Left lung (tissue), 14 donors: ENCODE measurements at places on chromosomes 3 and 15.

DNA sequence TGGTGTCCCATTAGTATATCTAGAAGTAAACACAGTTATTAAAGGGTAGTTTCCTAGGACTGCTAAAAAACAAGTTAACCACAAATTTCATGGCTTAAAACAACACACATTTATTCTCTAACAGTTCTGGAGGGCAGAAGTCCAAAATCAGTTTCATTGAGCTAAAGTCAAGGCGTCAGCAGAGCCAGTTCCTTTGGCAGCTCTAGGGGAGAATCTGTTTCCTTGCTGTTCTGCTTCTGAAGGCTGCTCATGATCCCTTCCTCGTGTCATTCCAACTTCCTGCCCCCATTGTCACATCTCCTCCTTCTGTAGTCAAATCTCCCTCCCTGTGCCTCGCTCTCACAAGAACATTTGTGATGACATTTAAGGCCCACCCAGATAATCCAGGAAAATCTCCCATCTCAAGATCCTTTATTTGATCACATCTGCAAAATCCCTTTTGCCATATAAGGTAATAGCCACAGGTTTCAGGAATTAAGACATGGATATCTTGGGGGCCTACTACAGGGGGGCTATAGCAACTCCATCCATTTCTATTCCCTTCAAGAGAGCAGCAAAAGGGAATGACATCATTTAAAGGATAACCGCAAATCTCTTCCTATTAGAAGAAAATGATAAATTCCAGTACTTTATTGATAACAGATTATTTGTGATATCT, 50.1 kb downstream of the GPR176 start:
- DNase-seq = peak; percentile 55

- no peak for DNase-seq
These were observed 7.5 kb downstream of the OXTR start for GRCh38 chr3:8761866-8762265.

- peak; percentile 77 for DNase-seq
These were observed 646.4 kb upstream of the ADAMTS9 start for GRCh38 chr3:65334045-65334665.

GRCh38 chr3:42276141-42277132, 10.5 kb upstream of the CCK start:
- no peak for DNase-seq

- no peak for DNase-seq
These were observed 760.4 kb downstream of the ZPLD1 start for GRCh38 chr3:103195216-103195615.

DNA sequence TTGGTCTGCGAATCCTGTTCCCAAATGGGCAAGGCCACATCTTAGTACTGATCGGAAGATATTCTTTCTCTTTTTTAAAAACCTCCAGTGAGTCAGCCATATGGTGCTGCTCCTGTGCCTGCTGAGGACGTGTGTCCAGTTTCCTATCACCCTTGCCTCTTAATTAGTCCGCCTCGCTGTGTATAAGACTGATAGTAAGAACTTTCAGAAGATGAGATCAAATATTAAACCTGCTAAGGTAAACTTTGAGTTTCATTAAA, 612 bp downstream of the UBA5 start:
- DNase-seq = no peak

- peak; percentile 80 for DNase-seq
These were observed 37.3 kb upstream of the CDV3 start for GRCh38 chr3:133535971-133536881.

GRCh38 chr3:123658118-123658851, 73.4 kb upstream of the HACD2 start:
- DNase-seq = peak; percentile 78

GRCh38 chr3:121768452-121768851, 18.9 kb upstream of the GOLGB1 start:
- DNase-seq = no peak

DNA sequence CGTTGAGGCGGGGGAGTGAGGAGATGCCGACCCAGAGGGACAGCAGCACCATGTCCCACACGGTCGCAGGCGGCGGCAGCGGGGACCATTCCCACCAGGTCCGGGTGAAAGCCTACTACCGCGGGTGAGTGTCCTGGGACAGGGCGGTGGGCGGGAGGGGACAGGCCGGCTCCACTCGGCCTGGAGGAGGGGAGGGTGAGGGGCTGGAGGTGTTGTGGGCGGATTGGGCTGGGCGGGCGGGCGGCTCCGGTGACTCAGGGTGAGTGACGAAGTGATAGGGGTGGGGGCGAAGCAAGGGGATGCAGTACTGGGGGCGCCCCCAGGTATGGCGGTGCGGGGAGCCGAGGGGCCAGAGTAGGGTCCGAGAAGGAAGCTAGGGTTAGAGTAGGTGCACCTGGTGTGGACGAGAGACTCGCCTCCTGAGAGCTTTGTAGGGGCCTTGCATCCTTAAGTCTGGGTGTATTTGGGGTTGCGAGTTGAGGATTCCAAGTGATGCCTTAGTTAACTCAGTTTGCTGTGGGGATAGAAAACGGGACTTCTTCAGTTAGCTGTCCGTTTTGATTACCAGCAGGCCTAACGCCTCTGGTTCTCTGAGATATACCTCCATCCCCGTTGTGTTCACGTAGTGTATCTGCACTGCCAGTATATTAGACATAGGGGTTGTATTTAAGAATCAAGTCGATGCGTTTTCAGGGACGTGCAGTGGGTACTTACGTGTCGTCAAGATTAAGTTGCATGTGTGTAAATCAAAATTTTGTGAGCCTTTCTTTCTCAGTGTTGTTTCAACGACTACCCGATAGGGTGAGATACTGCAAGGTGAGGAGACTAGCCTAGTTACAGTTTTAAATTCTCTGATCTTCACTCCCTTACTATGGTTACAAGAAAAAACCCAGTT, 670 bp downstream of the PRKCI start:
- DNase-seq = peak; percentile 26

DNA sequence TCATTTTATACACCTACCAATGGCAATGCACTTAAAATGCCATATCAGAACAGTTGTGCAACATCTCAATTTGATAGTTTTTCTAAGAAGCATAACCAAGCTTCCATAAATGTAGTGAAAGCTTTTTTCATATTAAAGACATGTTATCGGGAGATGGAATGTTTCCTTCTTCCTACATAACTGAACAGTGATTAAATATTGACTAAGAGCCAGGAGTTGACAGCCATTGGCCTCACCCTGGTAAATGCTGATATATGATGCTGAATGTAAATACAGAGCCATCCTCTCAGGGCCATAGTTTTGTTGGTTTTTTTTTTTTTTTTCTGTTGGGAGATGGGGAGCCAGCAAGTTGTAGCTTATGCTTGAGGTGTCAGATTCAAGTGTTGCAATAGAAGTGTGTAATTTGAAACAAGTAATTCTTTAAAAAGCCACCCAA, 203.3 kb upstream of the IL12A start:
- DNase-seq = no peak

GRCh38 chr15:51131596-51132290, 37.0 kb upstream of the TNFAIP8L3 start:
- no peak for DNase-seq

DNA sequence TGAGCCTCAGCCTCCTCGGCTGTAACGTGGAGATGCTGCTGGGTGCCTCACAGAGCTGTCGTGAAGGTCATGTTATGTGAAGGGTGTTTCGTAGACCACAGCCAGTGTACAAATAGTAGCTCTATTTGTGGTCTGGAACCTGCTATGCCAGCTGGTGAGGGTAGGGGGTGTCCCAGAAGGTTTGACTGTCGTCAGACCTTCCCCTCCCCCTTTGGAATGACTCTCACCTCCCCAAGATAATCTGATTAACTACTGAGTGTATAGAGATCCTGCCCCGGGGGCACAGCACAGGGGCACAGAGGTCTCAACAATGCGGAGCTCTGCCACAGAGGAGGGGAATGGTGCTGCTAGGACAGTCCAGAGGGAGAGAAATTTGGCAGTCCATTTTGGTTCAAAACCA, 20.5 kb downstream of the FGD5 start:
- no peak for DNase-seq

GRCh38 chr3:124838963-124839362, 48.2 kb downstream of the ITGB5 start:
- DNase-seq = no peak

DNA sequence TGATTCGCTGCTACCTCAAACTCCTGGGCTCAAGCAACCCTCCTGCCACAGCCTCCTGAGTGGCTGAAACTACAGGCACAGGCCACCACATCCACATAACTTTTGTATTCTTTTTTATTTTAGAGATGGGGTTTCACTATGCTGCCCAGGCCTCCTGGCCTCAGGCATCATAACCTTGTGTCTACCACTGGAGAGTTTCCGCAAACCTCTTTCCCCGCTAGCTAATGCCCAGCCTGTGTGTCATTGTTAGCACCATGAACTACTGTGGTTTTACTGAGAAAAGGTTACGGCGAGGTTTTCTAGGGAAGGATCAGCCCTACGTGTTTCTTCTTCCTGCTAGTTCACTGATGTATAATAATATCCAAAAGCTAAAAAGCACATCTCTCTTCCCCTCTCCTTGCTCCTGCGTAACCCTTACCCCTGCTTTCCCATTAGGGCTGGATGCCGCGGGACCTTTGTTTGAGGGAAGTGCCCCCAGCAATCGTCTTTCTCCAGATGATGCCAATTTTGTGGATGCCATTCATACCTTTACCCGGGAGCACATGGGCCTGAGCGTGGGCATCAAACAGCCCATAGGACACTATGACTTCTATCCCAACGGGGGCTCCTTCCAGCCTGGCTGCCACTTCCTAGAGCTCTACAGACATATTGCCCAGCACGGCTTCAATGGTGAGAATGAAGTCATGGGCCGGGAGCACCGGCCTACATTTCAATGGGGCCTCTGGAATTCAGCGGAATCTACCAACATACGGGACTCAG, 113.7 kb downstream of the LIPC start:
- DNase-seq = no peak

- DNase-seq = no peak
These were observed 747.9 kb downstream of the ROBO1 start for GRCh38 chr3:79019924-79020173.

DNA sequence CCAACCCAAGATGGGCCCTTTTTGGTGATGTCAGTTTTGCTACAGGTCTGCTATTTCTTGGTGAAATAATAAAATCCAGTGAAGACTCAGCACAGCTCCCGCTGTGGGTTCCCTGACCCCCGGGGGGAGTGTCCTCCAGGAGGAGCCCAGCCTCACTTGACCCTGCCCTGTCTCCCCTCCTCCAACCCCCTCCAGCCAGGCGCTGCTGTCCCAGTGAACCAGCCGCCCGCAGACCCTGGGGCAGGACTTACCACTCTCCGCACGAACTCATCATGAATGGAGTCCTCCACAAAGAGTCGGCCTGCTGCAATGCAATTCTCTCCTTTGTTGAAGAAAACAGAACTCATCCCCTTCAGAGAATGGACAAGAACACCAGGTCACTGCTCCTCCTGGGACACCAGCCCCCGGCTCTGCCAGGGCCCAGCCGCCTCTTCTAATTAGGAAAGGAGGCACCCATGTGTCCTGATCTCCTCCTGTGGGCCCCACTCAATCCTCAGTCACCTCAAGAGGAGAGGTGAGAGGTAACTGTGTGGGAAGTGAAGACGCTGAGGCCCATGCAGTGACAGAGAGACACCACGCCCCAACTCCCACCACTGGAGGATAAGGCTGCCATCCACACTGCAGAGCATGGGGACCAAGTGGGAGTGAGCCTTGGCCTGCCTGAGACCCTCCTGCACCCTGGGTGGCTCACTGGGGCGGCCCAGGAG, 28.8 kb upstream of the SLC41A3 start:
- DNase-seq = no peak

- no peak for DNase-seq
These were observed 420.3 kb upstream of the CFAP20DC start for GRCh38 chr3:59469948-59470723.

- DNase-seq = no peak
These were observed 557 bp downstream of the ELL3 start for GRCh38 chr15:43776101-43776717.

GRCh38 chr3:59608356-59608755, 558.5 kb upstream of the CFAP20DC start:
- no peak for DNase-seq
